ENCODE measurements at places on chromosomes 11 and 22. TPM values are rescaled to one million over a fixed set of nuclear protein-coding genes. Genes with fewer than 3 reads are reported as not detected.

DNA sequence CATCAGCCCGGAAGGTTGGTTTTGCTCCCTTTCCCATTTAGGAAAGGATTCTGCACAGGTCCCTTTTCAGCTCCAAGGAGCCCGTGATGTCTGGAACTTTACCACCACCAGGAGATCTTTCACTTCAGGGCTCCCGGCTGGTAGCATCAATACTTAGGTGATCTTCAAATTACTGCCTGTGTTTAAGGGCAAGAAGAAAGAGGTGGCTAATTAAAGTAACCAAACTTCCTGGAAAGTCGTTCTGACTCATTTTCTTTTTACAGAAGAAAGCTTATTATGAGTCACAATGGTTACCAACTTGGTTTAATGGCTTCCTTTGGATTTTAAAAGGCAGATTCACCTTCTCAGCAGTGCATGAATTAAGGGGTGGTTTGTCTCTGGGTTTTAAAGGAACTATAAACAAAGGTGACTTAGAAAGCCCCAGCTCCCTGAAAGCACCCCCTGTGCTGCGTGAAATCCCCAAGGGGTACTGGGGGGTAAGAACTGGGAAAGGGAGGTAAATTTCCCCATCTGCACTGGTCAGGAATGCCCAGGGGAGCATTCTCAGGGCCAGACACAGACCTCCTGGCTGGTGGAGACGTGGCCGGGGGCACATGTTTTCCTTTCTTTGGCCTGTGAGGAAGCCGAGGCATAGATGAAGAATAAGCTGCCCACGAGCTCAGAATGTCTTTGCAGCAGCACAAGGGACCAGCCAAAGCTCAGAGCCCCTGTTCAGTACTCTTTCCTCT, 8.8 kb downstream of the POU2F3 start:
- peaks cover 54% of the 10 kb centered on the region for H3K27me3 ChIP-seq
- peak; percentile 32 for DNase-seq
- peaks cover 63% of the 10 kb centered on the region for H3K4me1 ChIP-seq
- H3K36me3 ChIP-seq: peaks cover 8% of the 10 kb centered on the region

DNA sequence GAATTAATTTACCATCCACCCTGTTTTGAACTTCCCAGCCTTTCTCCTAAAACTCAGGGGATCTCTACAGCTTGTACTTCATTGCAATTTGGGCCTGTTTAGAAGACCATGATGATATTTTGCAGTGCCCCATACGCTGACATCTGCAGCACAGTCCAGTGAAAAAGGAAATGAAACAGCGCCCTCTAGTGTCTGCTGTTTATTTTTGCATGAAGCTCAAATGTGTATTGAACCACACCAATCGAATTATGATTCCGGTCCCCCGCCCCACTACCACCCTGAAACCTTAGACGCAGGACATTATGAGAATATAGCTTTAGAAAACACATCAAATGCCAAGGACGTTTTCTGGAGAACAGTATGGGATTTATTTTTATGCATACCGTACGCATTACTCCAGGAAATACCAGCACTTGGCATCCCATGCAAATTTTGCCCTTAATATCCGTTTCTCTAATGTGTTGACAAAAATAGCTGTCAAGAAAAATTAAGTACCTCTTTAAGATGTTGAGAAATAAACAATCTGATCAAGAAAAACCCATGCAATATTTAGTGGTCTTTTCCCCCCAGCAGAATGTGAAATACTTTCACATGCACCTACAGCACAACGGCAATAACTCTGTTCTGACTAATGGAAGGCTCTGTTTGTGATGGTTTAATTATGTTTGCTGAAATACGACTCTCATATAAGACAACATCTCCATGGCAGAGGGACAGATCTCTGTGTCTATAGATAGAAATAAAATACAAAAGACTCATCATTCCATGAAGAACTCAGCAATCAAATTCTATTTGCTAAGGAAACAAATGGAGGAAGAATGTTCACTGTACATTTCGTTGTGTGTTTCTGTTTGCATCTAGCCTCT, 93.9 kb downstream of the TECTA start:
- no peaks in the 10 kb centered on the region for H3K4me1 ChIP-seq
- no peaks in the 10 kb centered on the region for H3K36me3 ChIP-seq
- DNase-seq: peak; percentile 79
- H3K27me3 ChIP-seq: peaks cover 24% of the 10 kb centered on the region
- H3K27ac ChIP-seq: no peak overlapping the region

DNA sequence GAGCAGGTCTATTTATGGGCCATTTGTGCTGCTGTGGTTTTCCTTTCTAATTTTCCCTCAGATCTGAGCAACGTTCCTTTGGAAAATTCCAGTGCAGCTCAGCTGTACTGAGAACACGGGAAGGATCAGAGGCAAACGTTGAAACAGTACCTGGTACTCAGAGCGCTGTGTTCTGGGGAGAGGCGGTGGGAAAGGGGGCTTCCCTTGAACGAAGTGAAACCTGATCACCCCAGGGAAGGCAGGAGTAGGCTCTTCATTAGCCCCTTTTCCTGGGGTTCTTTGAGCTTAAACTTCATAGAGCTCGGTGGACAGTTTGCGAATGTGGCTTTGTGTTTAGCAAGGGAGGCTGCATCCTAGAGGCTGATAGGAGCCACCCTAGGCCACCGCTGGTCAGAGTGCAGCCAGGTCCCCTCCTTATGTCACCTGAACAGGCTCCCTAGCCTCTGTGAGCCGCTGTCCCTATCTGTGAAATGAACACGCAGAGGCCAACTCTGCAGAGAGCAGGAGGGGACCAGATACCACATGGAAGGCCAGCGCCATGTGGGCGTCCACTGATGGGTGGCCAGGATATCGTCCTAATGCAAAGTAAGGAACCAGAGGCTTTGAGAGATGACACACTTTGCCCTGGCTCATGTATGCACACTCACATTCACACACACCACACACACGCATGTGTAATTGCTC, 1464.8 kb downstream of the BRD1 start:
- no peak overlapping the region for H3K27ac ChIP-seq
- H3K36me3 ChIP-seq: no peaks in the 10 kb centered on the region
- DNase-seq: no peak

DNA sequence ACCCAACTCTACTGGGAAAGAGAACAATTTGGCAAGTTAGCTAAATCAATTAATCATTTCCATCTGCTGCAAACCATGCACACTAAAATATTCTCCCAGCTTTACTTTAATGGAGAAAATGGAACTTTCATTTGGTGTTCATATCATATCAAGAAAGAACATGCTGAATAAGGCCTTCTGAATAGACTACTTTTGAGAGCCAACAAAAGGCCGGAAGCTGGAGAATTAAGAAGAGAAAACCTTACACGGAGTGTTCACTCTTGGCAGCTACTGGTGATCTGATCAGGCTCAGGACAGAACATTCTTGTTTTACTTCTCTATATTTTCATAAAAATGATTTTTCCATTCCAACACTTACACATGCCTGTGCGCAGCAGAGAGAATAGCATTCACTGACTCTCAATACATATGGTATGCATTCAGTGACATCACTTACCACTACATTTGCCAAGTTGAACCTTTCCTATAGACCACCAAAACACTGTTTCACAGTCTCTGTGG, 165.3 kb downstream of the TTC28 start:
- H3K4me1 ChIP-seq: no peaks in the 10 kb centered on the region
- H3K36me3 ChIP-seq: no peaks in the 10 kb centered on the region
- H3K4me3 ChIP-seq: no peak overlapping the region
- no peak overlapping the region for H3K27ac ChIP-seq
- H3K27me3 ChIP-seq: peaks cover 21% of the 10 kb centered on the region

GRCh38 chr22:33578752-33579151, 341.5 kb downstream of the LARGE1 start:
- H3K27ac ChIP-seq: no peak overlapping the region
- H3K4me1 ChIP-seq: no peaks in the 10 kb centered on the region
- H3K4me3 ChIP-seq: no peak overlapping the region
- no peaks in the 10 kb centered on the region for H3K27me3 ChIP-seq
- no peak for DNase-seq
- H3K36me3 ChIP-seq: no peaks in the 10 kb centered on the region

DNA sequence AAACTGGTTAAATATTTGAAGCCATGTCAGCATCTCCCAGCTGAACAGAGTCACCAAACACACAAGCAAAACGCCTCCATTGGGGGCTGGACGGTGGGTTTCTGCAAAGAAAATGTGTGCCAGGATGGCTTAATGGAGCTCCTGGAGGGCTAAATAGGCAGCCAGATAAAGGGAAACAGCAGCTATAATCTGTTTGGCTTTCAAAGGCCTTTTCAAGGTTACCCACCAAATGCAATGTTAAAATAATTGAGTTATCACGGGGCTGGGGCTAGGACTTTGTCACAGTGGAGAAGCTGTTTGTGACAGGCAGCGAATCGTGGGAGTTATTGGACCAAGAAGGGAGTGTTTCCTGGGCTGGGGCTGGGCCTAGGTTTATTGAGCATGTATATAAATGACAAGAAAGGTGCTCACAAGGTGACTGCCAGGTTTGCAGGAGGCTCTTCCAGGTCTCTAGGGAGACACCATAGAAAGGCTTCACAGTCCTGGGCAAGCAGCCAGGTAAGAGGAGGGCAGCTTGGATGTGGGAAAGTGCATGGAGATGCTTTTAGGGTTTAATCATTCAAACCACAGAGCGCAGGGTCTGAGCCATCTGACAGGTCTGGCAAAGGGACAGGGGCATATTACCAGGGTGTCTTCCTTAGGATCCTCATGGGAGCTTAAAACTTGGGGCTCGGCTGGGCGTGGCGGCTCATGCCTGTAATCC, 28.3 kb downstream of the GRIK4 start:
- H3K36me3 ChIP-seq: no peaks in the 10 kb centered on the region
- H3K27ac ChIP-seq: no peak overlapping the region
- H3K27me3 ChIP-seq: peaks cover 3% of the 10 kb centered on the region
- H3K4me3 ChIP-seq: no peak overlapping the region
- DNase-seq: no peak

- H3K27me3 ChIP-seq: peaks cover 45% of the 10 kb centered on the region
- H3K36me3 ChIP-seq: no peaks in the 10 kb centered on the region
- no peak overlapping the region for H3K4me3 ChIP-seq
- no peak for DNase-seq
- H3K4me1 ChIP-seq: peaks cover 10% of the 10 kb centered on the region
Measured at GRCh38 chr11:128898580-128899344, 7.6 kb downstream of the KCNJ5 start.

- H3K36me3 ChIP-seq: no peaks in the 10 kb centered on the region
- H3K4me3 ChIP-seq: no peak overlapping the region
- peaks cover 2% of the 10 kb centered on the region for H3K4me1 ChIP-seq
Measured at GRCh38 chr11:46133119-46133518, 11.9 kb upstream of the PHF21A start.

GRCh38 chr22:49756676-49757075, 71.0 kb downstream of the BRD1 start:
- peaks cover 23% of the 10 kb centered on the region for H3K4me1 ChIP-seq
- no peak overlapping the region for H3K27ac ChIP-seq
- no peaks in the 10 kb centered on the region for H3K36me3 ChIP-seq
- H3K4me3 ChIP-seq: no peak overlapping the region

DNA sequence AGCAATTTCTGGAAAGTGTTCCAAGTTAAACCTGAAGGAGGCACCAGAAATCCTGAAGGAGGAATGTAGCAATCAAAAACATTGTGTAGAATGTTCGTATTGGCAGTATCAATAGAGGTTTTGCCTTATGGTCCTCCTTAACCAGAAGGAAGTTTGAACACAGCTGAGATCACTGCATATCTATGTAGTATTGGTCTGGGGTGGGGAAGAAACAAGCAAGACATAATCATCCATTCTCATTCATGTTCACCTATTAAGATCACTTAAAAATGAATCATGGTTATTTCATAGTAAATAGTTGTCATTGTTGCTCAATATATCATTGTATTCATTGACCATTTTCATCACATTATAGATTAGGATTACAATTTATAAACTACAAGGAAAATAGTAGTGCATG, 160.5 kb downstream of the DDX10 start:
- no peak overlapping the region for H3K27ac ChIP-seq
- DNase-seq: no peak
- H3K36me3 ChIP-seq: peaks cover 16% of the 10 kb centered on the region
- H3K4me1 ChIP-seq: peaks cover 7% of the 10 kb centered on the region

DNA sequence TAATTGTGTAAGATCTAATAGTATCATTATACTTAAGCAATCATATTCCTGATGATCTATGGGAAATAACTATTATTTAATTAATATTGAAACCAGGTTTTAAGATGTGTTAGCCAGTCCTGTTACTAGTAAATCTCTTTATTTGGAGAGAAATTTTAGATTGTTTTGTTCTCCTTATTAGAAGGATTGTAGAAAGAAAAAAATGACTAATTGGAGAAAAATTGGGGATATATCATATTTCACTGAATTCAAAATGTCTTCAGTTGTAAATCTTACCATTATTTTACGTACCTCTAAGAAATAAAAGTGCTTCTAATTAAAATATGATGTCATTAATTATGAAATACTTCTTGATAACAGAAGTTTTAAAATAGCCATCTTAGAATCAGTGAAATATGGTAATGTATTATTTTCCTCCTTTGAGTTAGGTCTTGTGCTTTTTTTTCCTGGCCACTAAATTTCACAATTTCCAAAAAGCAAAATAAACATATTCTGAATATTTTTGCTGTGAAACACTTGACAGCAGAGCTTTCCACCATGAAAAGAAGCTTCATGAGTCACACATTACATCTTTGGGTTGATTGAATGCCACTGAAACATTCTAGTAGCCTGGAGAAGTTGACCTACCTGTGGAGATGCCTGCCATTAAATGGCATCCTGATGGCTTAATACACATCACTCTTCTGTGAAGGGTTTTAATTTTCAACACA, 6.4 kb downstream of the BIRC3 start:
- H3K4me3 ChIP-seq: no peak overlapping the region
- peaks cover 56% of the 10 kb centered on the region for H3K4me1 ChIP-seq
- H3K27me3 ChIP-seq: no peaks in the 10 kb centered on the region
- peaks cover 44% of the 10 kb centered on the region for H3K36me3 ChIP-seq
- H3K27ac ChIP-seq: no peak overlapping the region
- DNase-seq: no peak

LRRN4CL gene
- 0.21 TPM for total RNA-seq

FAM118A gene
- total RNA-seq: 50.6 TPM

NELL1 gene
- not detected for total RNA-seq
